ENCODE measurements at places on chromosomes 11 and 22. TPM values are rescaled to one million over a fixed set of nuclear protein-coding genes. Genes with fewer than 3 reads are reported as not detected.
A peak's percentile ranks its signal among the peaks of the same experiment; 100 is the strongest.

Gene MOV10L1
- total RNA-seq: not detected

Gene AP5B1
- total RNA-seq: 17.4 TPM

Gene CHADL
- 0.36 TPM for total RNA-seq

Gene GRAP2
- total RNA-seq: 31.3 TPM

DNA sequence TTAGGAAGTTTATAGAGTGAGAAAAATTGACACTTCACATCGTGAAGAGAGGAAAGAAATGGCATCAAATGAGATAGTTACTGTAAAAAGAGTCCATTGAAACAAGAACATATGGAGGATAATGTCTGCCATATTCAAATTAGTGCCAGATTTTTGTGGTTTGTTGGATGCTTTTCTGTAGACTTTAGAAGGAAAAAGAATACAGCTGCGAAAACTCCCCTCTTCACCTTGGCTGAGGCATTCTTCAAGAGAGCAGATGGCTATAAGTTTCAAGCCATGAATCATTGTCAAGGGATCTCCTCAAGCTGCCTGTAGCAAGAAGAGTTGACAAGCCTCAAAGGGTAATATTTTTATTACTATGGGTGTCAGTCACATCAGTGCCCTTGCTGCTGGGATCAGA is 507.4 kb upstream of the RAG2 start:
- DNase-seq: no peak
- no peaks in the 10 kb centered on the region for H3K36me3 ChIP-seq
- no peak overlapping the region for H3K4me3 ChIP-seq

GRCh38 chr11:17171343-17171742 is 36.4 kb downstream of the PIK3C2A start:
- no peak overlapping the region for H3K4me3 ChIP-seq
- peaks cover 8% of the 10 kb centered on the region for H3K4me1 ChIP-seq
- no peak for DNase-seq
- H3K27me3 ChIP-seq: no peaks in the 10 kb centered on the region
- no peak overlapping the region for H3K27ac ChIP-seq
- peaks cover 8% of the 10 kb centered on the region for H3K36me3 ChIP-seq

DNA sequence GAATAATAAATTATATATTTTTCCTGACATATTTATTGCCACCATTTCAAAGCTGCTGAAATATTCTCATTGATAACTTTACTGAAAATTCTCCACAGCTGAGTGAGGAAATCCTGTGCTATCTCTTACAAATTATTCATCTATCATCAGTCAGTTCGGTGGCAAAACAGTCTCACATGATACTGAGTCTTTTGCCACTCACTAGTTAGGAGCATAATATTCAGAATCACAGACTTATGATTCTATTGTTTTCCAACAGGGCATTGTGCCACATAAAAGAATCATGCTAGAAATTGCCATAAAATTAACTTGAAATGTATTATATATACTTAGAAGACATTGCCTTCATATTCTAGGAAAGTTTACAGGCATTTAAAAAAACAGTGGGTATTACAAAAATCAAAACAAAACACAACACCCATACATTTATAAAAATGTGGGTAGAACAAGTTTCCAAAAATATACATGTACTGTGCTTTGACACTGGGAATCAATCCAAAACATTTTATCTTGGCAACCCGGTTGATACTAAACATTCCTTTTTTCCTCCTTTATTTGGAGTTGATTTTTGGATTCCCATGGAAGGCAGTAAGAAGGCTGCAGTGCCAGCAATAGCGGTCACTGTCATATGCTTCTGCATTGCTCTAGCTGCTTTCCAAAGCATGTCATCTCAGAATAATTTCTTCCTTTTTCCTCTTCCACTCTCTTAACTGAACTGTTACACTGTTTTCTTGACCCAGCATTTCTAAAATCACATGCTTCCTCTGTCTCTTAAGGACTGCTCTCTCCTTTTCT is 42.5 kb downstream of the ATG16L2 start:
- DNase-seq: no peak
- peaks cover 9% of the 10 kb centered on the region for H3K36me3 ChIP-seq

- no peak overlapping the region for H3K27ac ChIP-seq
- no peaks in the 10 kb centered on the region for H3K27me3 ChIP-seq
- H3K36me3 ChIP-seq: peaks cover 16% of the 10 kb centered on the region
Measured at GRCh38 chr11:72760539-72761405, 8.6 kb upstream of the ARAP1 start.

GRCh38 chr11:64720640-64721358 is 2.2 kb downstream of the NRXN2 start:
- no peak overlapping the region for H3K27ac ChIP-seq
- H3K4me3 ChIP-seq: no peak overlapping the region
- DNase-seq: no peak
- peaks cover 13% of the 10 kb centered on the region for H3K4me1 ChIP-seq

- peaks cover 6% of the 10 kb centered on the region for H3K4me1 ChIP-seq
- H3K4me3 ChIP-seq: no peak overlapping the region
- no peaks in the 10 kb centered on the region for H3K27me3 ChIP-seq
- H3K27ac ChIP-seq: no peak overlapping the region
- H3K36me3 ChIP-seq: peaks cover 36% of the 10 kb centered on the region
Measured at GRCh38 chr11:111352935-111353710, 26.0 kb downstream of the POU2AF1 start.

DNA sequence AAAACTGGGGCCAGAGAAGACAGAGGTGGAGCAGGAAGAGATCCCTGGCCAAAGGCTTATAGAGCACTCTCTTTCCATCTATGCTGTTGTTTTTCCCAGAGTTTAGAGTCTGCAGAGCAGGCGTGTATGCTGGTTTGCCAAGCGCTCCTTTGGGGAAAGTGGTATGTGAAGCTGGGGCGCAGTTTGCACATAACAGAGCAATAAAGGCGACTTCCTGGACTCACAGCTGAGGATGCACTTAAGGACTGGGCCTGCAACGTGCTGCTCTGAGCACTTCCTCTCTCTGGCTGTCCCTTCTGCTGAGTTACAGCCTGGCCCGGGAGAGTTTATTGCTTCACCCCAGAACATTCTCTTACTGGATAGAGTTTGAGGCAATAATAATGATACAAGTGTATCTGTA is 41.7 kb downstream of the THAP12 start:
- DNase-seq: no peak
- peaks cover 23% of the 10 kb centered on the region for H3K4me1 ChIP-seq
- H3K27me3 ChIP-seq: no peaks in the 10 kb centered on the region
- H3K36me3 ChIP-seq: peaks cover 2% of the 10 kb centered on the region
- peak overlapping the region; percentile 8 for H3K27ac ChIP-seq

DNA sequence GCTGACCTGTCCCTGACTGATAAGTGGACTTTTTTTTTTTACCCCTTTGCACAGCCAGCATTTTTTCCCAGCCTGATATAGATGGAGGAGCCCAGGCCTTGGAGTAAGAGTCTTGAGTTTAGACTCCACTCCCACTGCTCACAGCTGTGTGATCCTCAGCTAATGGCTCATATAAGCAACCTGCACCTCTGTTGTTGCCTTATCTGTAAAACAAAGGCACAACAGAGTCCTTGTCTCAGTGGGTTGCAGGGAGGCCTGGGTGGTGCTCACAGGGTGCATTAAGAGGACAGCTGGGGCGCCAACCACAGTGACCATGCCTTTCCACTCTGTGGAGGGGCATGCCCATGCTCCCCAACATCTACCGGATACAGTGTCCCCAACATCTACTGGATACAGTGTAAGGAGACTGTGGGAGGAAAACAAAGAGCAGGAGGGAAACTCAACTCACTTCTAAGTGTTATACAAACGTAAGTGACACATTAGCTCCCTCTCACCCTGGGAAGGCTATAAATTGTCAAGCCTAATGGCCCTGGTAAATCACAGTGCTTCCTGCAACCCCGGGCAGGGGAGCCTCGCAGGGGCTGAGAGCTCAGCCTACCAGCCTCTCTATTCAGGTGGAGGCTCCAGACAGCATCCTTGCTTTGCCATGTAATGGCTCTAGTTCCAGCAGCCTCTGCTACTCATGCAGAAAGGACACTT is 109.5 kb downstream of the TENM4 start:
- H3K4me3 ChIP-seq: no peak overlapping the region
- DNase-seq: no peak
- H3K36me3 ChIP-seq: no peaks in the 10 kb centered on the region
- H3K4me1 ChIP-seq: no peaks in the 10 kb centered on the region
- no peaks in the 10 kb centered on the region for H3K27me3 ChIP-seq

DNA sequence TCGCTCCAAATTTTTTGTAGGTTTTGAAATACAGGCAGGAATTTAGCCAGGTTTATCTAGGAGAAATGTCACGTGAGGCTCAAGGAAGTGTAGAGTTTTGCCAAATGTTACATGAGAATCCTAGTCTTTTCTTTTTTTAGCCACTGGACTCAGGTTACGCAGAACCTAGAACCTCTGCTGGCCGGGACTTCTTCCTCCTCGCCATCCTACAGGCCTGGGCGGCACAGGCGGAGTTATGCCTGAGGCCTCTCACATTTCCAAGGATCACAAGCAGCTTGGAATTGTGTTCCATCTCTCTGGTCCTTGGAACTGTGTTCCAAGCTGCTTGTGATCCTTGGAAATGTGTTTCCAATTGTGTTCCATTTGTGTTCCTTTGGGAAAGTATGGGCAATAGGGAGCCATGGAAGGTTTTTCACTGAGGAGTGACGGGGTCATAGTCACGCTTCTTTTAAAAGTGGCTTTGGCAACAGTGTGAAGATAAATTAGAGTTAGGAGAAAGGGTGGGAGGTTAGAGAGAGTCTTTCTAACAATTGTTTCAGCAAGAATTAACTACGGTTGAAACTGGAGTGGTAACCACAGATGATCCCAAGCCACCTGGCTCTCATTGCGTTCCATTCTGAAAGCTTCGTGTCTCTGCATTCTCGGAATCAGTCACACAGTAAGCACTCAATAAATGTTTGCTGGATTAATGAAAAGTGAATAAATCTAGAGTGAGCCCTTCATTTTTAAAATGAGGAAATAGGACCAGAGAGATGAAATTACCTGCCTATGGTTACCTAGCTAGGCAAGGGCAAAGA is 12.5 kb upstream of the POU2AF1 start:
- no peak for DNase-seq
- H3K27ac ChIP-seq: no peak overlapping the region
- peaks cover 2% of the 10 kb centered on the region for H3K27me3 ChIP-seq
- H3K4me3 ChIP-seq: no peak overlapping the region
- H3K4me1 ChIP-seq: peaks cover 14% of the 10 kb centered on the region

GRCh38 chr11:121794671-121795141 is 321.3 kb downstream of the BLID start:
- H3K4me1 ChIP-seq: no peaks in the 10 kb centered on the region
- no peaks in the 10 kb centered on the region for H3K36me3 ChIP-seq
- H3K27me3 ChIP-seq: no peaks in the 10 kb centered on the region
- no peak overlapping the region for H3K4me3 ChIP-seq
- DNase-seq: no peak

DNA sequence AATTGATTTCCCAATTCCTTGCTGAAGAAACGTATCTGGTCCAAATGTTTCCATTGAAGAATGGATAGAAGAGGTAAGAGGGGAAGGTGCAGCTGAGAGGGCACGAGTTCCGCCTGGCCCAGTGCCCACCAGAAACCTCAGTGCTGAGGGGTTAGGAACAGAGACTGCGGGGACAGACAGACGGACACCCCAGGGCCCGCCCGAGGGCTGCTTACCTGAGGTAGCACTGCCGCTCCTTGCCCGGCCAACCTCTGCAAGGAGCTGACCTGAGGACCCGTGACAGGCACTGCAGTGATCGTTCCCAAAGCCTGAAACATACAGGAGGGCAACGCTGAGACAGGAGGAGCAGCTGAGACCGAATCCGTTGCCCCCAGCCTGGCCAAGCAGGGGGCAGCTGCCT is 89.6 kb downstream of the PHF21B start:
- H3K27me3 ChIP-seq: no peaks in the 10 kb centered on the region
- H3K4me1 ChIP-seq: no peaks in the 10 kb centered on the region
- no peak overlapping the region for H3K27ac ChIP-seq

DNA sequence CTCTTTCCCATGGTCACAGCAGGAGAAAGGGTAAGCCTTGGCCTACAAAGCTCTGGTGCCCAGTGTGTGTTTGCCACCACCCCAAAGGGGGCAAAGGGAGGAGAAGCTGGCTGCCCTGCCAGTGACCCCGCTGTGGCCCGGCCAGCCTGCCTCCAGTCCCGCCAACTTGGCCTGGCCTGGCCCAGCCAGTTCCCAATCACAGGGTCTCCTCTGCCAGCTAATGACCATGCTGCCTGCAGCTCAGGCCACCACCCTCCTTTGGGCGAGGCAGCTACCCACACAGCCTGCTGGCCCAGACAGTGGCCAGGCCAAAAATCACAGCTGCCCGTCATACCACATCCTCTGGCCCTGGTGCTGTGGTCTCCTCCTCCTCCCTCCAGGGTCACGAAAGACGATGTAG is 5.1 kb downstream of the GDPD5 start:
- peaks cover 1% of the 10 kb centered on the region for H3K36me3 ChIP-seq
- DNase-seq: no peak
- no peak overlapping the region for H3K27ac ChIP-seq
- no peak overlapping the region for H3K4me3 ChIP-seq
- peaks cover 13% of the 10 kb centered on the region for H3K27me3 ChIP-seq

DNA sequence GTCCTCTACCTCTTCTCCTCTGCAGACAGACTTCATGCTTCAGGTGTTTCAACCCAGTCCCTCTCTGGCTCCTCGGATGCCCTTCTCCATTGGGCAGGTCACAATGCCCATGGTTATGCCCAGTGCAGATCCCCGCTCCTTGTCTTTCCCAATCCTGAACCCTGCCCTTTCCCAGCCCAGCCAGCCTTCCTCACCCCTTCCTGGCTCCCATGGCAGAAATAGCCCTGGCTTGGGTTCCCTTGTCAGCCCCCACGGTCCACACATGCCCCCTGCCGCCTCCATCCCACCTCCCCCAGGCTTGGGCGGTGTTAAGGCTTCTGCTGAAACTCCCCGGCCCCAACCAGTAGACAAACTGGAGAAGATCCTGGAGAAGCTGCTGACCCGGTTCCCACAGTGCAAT is 9.3 kb upstream of the BACE1-AS start:
- H3K4me3 ChIP-seq: no peak overlapping the region
- peaks cover 11% of the 10 kb centered on the region for H3K4me1 ChIP-seq
- no peak overlapping the region for H3K27ac ChIP-seq

DNA sequence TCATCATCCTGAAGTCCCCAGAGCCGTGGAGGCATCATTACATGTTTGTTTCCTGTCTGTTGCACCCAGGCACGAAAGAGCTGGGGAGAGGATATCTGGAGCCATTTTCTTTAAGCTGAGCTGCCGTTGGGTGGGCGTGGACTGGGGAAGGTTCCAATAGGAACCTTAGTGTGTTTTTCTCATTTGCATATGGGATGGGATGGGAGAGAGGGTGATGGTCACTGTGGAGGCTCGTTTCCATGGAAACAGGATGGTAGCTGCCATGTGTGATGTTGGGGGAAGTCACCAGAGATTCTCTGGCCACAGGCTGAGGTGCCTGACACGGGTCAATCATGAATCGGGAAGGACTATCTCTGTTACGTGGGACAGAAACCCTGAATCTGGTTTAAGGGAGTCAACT is 39.7 kb downstream of the CACNA1I start:
- DNase-seq: no peak
- H3K4me1 ChIP-seq: peaks cover 9% of the 10 kb centered on the region
- peaks cover 1% of the 10 kb centered on the region for H3K36me3 ChIP-seq
- H3K27me3 ChIP-seq: peaks cover 33% of the 10 kb centered on the region
- no peak overlapping the region for H3K4me3 ChIP-seq
- H3K27ac ChIP-seq: no peak overlapping the region
